H4 (cell line): ENCODE measurements at places on chromosomes 13 and 19.

DNA sequence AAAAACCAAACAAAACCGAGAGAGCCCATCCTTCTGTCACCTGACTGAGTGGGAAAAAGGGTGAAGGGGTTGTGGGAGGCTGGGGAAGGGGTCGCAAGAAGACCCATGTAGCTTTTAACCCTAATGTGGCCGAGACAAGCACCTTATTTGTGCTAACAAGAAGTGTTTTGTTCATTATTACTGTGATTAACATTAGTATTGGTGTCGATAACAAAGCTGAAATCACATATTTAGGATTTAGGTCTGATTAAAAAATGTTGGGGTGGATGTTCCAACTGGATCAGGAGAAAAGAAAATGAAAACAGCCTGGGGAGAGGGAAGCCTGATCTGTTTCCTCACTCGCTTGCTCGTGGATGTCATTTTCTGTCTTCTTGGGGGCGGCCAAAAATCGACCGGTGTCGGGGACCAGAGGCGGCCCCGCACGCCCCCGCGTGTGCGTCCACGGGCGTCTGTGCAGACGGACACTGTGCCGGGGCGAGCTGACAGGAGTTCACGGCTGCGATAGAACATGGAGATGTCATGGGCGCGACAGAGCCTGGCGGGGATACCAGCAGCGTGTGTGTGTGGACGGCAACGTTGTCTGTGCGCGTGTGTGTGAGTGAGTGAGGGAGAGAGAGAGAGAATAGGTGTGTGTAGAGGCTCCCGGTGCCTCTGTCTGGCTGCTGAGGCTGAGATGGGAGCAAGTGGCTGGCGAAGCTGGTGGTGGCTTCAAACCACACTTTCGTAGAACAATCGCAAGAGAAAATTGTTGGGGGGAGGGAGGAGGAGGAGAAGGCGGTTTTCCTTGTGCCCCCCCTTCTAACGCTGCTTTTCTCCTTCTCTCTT lies 29.1 kb downstream of the NFIX start:
- no peak for DNase-seq

DNA sequence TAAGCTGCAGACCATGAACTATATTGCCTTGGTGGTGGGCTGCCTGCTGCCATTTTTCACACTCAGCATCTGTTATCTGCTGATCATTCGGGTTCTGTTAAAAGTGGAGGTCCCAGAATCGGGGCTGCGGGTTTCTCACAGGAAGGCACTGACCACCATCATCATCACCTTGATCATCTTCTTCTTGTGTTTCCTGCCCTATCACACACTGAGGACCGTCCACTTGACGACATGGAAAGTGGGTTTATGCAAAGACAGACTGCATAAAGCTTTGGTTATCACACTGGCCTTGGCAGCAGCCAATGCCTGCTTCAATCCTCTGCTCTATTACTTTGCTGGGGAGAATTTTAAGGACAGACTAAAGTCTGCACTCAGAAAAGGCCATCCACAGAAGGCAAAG lies 53.7 kb downstream of the CYSLTR2 start:
- DNase-seq, result no peak

GRCh38 chr19:51246164-51246552 lies 4.7 kb upstream of the SIGLECL1 start:
- peak; percentile 89 for DNase-seq

GRCh38 chr13:38905861-38906260 lies 84.8 kb downstream of the STOML3 start:
- DNase-seq, result no peak

GRCh38 chr13:31431722-31432137 lies 232.0 kb downstream of the B3GLCT start:
- no peak for DNase-seq

DNA sequence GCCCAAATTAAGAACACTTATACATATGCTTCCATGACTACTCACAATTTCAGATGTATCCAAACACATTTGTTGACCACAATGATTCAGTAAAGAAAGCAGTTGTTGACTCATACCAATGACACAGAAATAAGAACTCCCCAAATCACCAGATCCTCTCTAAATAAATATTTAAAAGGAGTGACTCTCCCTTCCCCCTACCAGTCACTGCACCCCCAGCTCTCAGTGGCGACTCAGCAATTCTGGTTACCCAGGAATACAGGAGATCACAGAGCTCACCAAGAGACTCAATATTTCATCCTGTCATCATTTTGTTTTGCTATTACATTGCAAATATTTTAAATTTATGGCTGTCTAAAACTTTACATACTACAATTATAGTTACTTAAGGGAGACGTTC lies 131.5 kb downstream of the RGCC start:
- peak; percentile 89 for DNase-seq

- DNase-seq, result no peak
These were observed 248.3 kb downstream of the TSHZ3 start for GRCh38 chr19:31100981-31101380.

- DNase-seq, result no peak
These were observed 1920.9 kb upstream of the PCDH20 start for GRCh38 chr13:63336549-63336948.

GRCh38 chr13:44337581-44337980 lies 36.0 kb upstream of the SERP2 start:
- no peak for DNase-seq

DNA sequence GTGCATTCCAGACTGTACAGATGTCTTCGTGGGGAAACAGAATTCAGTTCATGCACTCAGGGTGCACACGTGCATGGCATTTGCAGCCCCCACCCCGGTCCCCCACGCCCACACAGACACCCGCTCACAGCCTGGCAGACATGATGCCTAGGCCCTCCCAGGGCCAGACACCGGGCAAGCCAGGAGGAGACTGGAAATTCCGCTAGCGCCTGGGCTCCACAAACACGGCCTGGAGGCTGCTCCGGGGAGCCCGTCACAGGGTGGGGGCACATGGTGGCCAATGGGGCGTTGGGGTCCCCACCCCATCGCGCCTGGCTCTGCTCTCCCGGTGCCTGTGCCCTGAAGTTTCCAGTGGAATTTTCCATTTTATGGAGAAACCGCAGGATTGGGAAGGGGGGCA lies 3.6 kb downstream of the CILP2 start:
- no peak for DNase-seq

DNA sequence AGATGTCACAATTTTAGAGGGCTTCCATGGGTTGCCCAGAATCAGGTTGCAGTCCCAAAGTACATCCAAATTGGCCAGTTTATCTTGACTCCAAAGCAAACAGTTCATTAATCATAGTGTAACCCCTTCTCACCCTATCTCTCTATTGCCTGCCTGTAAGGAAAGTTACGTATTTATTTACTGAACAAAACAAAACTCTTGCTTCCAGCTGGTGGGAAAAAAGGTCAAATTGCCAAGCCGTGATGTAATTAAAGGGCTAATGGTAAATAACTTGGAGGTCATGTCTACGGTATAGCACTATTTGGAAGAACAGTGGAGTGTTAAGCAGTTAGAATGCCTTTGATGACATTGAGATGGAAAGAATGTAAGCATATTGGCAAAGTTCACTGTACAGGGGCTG lies 214.0 kb downstream of the DLEU7 start:
- DNase-seq, result no peak

DNA sequence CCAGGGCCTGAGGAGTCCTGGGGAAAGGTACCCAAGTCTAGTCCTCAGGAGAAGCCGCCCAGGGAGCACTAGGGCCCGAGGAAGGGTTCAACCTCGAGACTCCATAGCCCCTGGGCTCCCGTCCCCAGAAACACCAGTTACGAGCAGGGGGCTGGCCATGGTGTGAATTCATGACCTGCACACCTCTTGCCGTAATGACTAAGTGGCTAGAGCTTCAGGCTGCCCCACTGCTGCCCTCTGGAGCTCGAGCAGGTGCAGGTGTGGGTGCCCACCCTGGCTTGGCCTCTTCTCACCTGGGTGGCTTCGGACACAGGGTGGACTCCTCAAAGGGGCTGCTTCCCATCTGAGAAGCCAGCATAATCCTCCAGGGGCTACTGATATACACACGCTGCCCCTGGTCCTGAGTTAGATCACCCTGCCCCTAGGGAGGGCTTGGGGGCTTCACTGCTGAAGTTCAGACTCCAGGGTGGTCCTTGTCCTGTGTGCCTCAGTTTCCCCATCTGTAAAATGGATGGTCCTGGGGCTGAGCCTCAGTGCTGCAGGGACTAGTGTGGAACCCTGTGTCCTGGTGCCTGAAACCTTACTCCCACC lies 13.6 kb downstream of the SPC24 start:
- DNase-seq, result no peak

DNA sequence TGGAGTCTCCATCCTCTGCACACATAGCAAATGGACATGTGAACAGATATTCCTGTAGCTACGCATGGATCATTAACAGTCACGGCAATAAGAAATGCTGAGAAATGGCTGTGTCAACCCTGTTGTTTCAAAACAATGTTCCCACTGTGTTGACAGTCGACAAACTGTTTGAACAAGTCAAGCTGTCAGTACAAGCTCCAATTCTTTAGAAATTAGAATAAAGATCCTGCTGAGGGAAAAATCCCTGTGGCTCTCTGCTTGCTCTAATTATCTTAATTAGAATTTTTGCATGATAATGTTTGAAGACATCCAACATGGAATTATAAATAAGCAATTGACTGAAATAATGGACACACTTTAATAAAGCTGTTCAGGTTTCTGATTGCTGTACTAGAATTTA lies 37.9 kb upstream of the CPB2 start:
- no peak for DNase-seq

GRCh38 chr13:113350065-113350937 lies 13.6 kb downstream of the GRTP1 start:
- no peak for DNase-seq

DNA sequence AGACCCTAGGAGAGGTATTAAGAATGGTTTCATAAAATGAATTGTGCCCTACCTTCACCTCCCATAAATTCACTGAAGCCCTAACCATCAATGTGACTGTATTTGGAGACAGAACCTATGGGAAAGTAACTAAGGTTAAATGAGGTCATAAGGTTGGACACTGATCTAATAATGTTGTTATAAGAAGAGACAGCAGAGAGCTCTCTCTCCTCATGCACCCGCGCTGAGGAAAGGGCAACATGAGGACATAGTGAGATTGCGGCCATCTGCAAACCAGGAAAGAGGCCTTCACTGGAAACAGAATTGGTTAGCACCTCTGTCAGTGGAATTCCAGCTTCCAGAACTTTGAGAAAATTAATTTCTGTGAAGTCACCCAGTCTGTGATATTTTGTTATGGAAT lies 1396.1 kb upstream of the MIR17HG start:
- no peak for DNase-seq

DNA sequence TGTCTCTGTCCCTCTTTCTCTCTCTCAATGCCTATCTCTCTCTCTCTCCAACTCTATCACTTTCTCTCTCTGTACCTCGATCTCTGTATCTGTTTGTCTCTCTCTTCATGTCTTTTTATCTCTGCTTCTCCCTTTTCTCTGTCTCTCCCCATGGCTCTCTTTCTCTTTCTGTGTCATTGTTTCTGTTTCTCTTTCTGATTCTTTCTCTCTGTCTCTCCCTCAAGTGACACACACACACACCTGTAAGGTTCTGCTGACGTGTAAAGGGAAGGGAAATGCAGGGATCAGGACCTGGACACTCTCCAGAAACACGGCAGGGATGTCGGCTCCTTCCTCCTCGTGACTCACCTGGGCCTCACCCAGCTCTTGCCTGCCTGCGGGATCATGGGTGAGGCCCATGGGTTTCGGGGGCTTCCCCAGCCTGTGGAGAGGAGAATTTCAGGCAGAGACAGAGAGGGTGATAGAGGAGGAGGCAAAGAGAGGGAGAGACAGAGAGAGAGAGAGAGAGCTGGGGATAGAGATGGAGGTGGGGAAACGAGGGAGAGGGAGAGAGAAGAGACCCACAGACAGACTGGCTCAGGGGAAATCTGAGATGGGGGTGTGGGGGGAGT lies 5.4 kb upstream of the PLAUR start:
- DNase-seq, result peak; percentile 62

DNA sequence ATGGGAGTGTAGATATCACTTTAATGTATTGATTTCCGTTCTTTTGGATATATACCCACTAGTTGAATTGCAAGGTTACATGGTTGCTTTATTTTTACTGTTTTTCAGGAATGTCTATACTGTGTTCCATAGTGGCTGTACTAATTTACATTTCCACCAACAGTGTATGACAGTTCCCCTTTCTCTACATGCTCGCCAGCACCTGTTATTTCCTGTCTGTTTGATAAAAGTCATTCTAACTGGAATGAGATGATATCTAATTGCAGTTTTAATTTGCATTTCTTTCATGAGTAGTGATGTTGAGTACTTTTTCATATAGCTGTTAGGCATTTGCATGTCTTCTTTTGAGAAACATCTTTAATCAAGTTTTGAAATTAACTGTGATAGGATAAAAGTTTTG lies 818.6 kb downstream of the SLITRK6 start:
- DNase-seq, result no peak

- DNase-seq, result peak; percentile 53
These were observed 238.0 kb downstream of the PCDH9 start for GRCh38 chr13:66992183-66992582.

DNA sequence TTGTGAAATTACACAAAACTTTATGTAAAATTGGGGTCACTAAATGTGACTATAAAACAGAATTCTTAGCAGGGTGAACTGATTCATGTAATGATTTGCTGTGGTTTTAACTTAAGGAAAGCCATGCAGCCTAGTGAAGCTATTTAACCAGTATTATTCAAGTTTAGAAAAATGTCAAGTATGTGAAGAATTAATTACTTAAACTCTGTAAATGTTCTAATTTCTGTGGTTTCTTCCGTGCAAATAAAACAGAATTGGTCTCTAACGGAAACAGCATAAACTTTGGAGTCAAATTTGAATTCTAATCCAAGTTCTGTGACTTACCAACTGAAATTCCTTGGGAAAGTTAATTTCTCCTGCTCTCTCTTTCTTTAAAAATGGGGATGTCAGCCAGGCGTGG lies 13.3 kb downstream of the CDC16 start:
- no peak for DNase-seq

DNA sequence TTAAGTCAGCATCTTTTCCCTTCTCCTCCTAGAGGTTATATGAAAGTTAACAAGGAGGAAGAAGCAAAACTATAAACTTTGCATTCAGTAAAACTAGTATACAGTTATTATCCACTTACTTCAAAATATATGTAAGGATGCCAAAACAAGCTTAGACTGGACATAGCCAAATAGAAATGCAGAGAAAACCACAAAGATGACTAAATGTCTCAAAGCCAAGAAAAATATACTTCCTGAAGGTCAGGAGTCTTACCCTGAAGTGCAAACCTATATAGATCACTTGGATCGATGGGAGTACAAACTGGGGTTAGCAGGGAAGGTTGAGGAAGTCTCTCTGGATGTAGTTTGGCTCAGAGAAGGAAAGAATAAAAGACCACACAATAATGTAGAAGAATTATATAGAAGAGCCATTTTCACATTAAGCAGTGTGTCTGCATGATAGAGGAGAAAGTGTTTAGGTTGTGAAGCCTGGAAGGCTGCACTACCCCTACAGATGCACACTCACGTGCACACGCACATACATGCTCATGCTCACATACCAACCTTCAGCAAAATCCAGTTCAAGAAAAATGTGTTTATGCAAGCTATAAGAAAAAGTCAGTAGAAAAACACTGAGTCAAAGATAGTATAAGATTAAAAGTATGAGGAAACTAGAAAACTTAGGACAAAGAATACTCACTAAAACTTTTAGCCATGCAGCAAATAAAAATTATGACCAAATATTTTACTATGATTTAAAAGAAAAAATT lies 112.1 kb upstream of the RXFP2 start:
- DNase-seq, result no peak
